Dorsolateral prefrontal cortex (tissue), 122 donors: ENCODE measurements at places on chromosomes 1 and 21.

GRCh38 chr1:24925082-24925779 is 4.8 kb downstream of the RUNX3 start:
- no peak for DNase-seq

GRCh38 chr1:101410048-101410878 is 173.4 kb downstream of the S1PR1 start:
- no peak for DNase-seq

DNA sequence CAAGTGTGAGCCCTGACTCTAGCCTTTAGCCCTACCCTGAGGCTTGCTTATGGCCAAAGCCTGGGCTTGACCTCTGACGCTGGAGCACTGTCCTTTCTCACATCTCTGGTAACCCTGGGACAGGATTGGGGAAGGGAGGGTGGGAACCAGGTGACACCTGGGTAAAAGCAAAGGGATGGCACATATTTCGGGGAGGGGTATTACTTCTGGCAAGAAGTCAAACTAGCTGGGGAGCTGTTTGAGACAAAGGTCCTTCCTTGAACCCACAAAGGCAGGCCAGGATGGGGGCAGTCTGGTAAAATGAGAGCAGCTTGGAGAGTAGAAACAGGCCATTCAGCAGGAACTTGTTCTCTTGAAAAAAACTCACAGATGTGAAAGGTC is 2.0 kb downstream of the MOB3C start:
- no peak for DNase-seq

DNA sequence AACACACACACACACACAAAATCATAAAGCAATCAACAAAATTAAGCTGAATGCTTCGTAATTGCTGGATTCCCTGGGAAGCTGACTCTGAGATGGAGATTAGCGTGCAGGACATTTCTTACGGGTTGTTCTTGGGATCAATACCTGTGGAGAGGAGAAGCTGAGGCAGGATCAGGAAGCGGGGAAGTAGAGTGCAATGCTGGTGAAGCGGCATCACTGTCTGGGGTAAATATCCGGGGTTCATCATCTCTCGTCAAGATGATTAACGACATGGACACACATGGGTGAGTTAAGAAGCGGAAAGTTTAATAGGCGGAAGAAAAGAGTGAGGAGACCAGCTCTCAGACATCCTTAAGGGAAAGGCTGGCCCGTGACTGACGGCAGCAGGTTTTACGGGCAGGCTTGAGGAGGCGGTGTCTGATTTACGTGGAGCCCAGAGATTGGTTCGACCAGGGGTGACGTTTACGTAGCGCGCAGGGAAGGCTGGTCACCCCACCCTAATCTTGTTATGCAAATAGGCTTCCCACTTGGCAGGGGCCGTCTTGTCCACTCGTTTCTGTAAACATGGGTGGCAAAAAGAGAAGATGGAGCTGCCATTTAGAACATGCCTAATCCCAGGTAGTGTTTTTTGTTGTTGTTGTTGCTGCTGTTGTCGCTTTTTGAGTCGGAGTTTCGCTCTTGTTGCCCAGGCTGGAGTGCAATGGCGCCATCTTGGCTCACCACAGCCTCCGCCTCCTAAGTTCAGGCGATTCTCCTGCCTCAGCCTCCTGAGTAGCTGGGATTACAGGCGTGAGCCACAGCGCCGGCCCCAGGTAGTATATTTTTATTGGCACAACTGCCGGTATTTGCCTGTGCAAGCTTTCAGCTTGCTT is 135.6 kb upstream of the KCNJ15 start:
- no peak for DNase-seq

- DNase-seq, result no peak
Observed at GRCh38 chr1:63730211-63730610, 43.6 kb upstream of the ROR1 start.

- no peak for DNase-seq
Observed at GRCh38 chr1:10209590-10209904, 823 bp upstream of the KIF1B start.

GRCh38 chr1:7050751-7051665 is 265.8 kb downstream of the CAMTA1 start:
- no peak for DNase-seq

- DNase-seq, result no peak
Observed at GRCh38 chr1:180283098-180283497, 53.0 kb downstream of the LHX4 start.

DNA sequence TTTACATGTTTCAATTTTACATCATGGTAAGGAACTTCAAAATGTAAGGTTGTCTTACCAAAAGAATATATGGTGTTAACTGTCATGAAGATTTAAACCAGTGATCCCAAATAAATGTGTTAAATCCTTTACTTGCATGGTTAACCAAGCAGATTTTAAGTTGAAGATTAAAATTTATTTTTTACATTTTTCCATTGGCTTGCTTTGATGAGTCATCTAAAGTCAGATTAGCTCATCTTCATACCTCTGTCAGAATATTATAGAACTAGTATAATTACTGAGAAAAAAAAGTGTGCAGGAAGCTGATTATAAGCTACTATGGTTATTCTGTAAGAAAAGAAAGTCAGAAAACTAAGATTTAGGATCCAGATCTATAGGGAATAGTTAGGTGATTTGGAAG is 95.3 kb upstream of the DPH5 start:
- no peak for DNase-seq

DNA sequence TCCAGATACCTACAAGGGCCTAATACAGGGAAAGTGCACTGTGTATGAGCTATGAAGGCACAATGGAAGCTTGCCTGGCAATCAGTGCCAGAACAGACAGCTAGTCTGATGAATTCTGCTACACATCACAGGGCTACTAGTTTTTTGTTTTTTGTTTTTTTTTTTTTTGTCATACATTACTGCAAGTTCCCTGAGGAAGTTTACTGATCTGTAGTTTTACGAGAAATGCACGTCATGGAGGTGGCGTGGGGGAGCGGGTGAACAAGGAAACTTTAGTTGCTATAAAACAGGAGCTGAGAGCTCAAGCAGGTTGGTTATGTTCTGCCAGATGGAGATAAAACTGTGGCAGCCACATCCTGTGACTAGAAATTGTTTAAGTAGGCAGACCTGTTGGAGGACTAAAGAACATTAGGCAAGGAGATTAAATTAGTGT is 17.7 kb downstream of the PTPRC start:
- no peak for DNase-seq

GRCh38 chr1:180131510-180131909 is 23.2 kb upstream of the QSOX1 start:
- DNase-seq, result no peak
